ENCODE measurements at places on chromosomes 7 and 10.

- DNase-seq = no peak
Measured at GRCh38 chr7:29883462-29884398, 77.4 kb downstream of the WIPF3 start.

GRCh38 chr7:34137176-34137575 is 231.8 kb downstream of the BMPER start:
- DNase-seq = no peak

DNA sequence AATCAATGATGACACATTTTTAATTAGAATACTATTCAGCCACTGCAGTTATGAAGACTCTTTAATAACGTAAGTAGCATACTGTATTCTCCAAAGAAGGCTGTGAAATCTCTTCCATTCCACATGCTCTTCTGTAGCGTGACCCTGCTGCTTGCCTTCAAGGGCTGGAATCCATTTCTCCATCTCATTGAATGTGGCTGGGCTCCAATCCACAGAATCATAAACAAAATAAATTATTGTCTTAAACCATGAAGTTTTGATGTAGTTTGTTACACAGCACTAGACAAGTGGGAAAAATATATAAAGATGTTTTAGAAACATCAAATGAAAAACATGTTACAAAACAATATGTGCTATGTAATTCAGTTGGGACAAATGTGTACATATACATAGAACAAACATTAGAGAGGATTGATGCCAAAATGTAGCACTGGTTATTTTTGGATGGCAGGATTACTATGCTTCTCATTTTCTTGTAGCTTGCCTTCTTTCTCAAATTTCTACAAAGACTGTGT is 410.8 kb upstream of the PODXL start:
- no peak for DNase-seq

- DNase-seq = no peak
Measured at GRCh38 chr10:73110345-73110849, at the start of gene NUDT13. Gene NUDT13 (plus strand): TSS chr10:73110455. CDS start chr10:73114366, 3,911 bp downstream.

DNA sequence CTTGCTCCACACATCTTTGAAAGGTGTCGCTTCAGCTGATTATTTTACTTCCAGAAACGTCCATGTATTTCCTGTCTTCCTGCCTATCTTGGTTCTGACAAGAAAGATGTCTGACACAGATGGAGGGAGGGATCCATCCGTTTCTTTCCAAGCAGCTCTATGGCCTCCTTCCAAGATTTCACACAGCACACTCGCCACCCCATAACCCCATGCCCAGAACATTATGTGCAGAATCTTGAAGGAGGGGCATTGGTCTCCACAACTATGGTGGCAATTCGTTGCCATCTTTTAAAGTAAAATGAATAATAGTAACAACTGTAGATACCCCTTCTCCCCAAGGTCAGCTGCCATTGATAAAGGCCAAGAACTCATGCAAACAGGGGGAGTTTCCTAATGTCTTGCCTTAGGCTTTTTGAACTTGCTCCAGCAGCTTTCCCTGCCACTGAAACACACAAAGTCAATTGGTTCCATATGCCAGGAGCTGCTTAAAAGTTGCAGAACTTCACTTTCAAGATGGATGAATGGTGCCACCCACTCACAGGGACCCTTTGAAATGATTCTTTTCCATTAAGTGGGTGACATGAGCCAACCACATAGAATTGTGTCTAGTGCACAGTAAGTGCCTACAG is 60.0 kb downstream of the VSTM4 start:
- no peak for DNase-seq

GRCh38 chr7:139115104-139115503 is 5.6 kb upstream of the ZC3HAV1 start:
- DNase-seq = no peak

GRCh38 chr10:119536508-119537025 is 6.0 kb downstream of the RGS10 start:
- no peak for DNase-seq

GRCh38 chr7:96330193-96330592 is 8.3 kb upstream of the SLC25A13 start:
- peak; percentile 92 for DNase-seq

GRCh38 chr10:12606461-12606860 is 257.1 kb downstream of the CAMK1D start:
- DNase-seq = no peak

GRCh38 chr7:101402081-101402779 is 39.6 kb downstream of the COL26A1 start:
- no peak for DNase-seq

DNA sequence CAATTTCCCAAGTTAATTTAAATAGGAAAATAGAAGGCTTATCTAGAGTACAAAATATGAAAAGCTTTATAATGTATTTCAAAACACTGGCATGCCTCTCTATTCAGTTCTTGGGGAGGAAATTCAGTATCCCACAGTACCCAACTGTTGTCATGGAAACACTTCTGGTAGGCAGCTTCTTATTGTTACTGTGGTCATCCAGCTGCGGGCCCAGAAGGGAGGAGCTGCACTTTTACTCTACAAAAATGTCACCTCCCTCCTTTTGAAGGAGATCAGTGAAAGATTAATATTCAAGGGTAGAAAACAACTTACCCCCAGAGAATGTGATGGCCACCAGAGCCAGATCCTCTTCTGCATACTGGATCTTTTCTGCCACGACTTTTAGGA is 202.8 kb downstream of the RAPGEF5 start:
- no peak for DNase-seq

GRCh38 chr7:98719396-98719795 is 102.3 kb downstream of the NPTX2 start:
- no peak for DNase-seq

- DNase-seq = no peak
Measured at GRCh38 chr10:77862595-77862994, 64.0 kb downstream of the DLG5 start.

GRCh38 chr10:124283215-124283948 is 135.3 kb downstream of the OAT start:
- DNase-seq = no peak

DNA sequence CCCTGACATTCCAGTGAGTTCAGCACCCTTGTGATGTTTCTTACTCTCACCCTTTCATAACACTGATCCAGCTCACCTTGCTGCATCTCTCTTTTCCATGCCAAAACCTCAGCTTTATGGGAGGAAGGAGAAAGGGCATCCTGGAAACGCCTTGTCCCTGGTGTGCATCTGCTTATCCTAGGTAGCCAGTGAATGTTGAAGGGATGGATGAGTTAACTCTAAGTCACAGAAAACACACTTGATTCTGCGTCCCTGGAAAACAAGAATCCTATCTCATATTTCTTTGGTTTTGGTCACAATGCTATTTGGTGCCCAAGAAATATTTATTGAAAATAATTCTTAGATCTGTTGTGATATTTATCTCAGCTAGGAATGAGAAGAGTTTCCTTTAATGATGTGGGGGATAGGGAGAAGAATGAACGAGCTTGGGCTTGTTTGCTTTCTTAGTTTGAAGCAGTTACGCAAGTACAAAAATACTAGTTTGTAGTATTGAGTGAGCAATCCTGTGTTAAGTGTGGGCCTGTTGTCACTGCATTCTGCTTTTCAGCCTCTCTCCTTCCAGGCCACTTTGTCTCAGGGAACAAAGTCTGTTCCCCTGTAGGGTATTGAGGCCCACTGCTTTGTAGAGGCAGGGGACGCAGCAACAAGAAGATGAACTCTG is 126.5 kb downstream of the ARID5B start:
- DNase-seq = no peak

GRCh38 chr10:91012502-91012901 is 91.6 kb upstream of the ANKRD1 start:
- DNase-seq = no peak

DNA sequence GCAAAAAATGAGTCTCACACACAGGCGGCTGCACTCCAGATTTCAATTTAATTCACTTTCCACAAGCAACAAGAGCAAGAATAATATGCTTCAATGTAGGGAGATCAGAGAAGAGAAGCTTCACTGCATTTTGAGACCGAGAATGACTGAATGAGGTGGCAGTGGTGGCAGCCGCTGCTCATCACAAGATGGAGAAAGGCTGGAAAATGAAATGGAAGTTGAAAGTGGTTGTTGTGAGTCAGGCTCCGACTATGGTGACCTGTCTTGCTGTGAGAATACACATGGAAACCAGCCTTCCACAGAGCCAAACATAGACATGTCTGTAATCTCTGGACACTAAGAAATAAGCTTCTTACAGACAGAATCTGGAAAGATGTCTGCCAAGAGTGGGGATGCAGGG is 499.6 kb upstream of the LRRN3 start:
- DNase-seq = no peak

DNA sequence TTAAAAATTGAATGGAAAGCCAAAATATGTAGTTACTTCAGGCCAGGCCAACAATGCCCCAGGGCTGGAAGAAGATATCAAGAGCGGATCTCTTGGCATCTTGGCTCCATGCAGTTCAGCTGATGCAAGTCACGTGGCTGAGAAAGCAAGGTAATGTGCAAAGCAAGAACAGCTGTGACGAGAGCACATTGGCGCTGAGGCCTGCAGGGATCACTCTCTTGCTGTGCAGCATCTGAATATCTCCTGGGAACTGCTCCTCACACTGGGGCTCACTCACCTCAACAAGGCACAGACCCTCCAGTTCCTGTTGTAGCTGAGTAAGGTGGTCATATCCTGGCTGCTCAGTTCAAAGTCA is 14.0 kb downstream of the AKR1B1 start:
- no peak for DNase-seq

GRCh38 chr7:100159099-100159623 is 638 bp upstream of the TRAPPC14 start:
- no peak for DNase-seq

DNA sequence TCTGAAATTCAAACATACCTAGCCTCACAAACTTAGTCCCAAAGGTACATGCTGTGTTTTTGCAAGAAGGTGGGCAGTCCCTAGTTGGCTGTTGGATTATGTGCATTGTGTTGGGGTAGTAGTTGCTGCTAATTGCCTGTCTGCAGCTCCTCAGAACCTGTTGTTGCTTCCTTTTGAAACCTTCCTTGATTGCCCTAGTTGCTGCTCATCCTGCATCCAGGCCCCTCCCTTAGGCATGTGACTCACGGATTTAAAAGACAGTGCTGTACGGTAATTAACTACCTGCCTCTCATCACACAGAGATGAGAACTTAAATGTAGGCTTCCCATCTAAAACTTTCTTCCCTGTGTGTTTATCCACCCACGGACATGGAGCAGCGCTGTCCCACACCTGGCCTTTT is 67.7 kb downstream of the BMPR1A start:
- DNase-seq = no peak

GRCh38 chr10:5318148-5318547 is 46.6 kb upstream of the UCN3 start:
- no peak for DNase-seq

GRCh38 chr10:91596825-91597196 is 36.1 kb downstream of the PPP1R3C start:
- DNase-seq = no peak

DNA sequence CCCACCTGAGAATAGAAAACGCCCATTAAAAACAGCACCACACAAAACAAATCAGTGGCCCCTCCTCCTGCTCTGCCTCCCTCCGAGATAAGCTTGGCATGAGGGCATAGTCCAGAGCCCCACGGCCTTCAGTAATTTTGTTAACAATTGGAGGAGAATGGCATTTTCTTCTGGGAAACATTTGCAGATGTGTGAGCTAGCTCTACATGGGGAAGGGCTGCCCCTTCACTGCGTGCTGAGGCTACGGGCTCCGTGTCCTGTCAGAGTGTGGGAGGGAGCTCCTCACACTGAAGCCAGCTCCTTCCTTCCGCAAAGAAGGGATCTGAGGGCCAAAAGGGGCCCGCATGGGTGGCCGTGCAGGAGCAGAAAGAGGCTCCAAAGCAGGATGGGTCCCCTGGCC is 15.2 kb downstream of the GRK5 start:
- DNase-seq = no peak

- DNase-seq = no peak
Measured at GRCh38 chr7:2109936-2110609, 122.7 kb downstream of the MAD1L1 start.

DNA sequence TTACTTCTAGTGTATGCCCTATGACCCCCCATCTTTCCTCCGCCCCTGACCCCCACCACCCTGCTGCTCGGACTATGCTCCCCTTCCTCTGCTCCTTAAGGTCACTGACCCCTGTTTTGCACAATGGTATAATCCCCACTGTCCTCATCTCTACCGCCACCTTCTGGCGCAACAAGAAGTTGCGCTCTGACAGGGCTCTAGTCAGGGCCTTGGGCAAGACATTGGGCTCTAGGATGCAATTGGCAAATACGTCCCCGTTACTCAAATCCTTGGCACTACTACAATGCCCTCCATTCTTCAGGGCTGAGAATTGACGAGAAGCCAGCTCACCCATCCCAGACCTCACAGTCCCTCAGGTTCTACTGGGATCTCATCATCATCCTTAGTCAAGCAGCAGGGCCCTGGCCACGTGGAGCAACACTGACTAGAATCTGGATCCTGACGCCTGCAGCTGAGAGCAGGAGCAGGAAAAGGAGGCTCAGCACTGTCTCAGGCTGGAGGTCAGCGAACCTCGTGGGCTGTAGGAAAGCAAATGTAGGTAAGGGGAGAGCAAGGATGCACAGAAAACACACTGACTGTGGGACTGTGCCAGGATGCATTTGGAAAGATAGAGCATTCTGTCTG is 10.6 kb downstream of the LRIT2 start:
- DNase-seq = no peak
